GM12864 (cell line): ENCODE measurements at places on chromosomes 5 and 9.

GRCh38 chr5:195401-196160 is 4.3 kb downstream of the LRRC14B start:
- no peak for DNase-seq

- DNase-seq: no peak
Measured at GRCh38 chr5:178213003-178213461, 8.7 kb downstream of the HNRNPAB start.

DNA sequence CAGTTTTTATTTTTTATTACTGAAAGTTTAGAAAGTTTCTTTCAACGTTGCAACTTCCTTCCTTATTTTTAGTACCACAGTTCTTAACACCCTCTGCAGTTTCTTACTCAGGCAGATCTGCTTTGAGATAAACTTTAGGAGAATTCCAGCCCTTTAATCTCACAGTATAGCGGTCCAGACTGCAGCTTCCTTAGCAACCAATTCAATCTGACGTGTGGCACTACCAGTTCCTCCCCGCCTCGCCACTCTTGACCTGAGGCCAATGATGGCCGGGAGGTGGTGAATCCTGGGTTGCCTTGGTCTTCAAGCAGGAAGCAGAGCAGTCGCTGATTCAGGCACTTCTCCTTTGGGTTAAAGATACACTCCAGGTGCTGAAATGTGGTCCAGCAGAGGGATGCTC is 334.3 kb upstream of the TRPC7 start:
- DNase-seq: no peak

GRCh38 chr5:124708086-124708485 is 38.4 kb downstream of the ZNF608 start:
- DNase-seq: no peak
